CD4-positive, alpha-beta T cell (primary cell): ENCODE measurements at places on chromosomes 7 and 10.

- peaks cover 7% of the 10 kb centered on the region for H3K4me1 ChIP-seq
- peak; percentile 72 for DNase-seq
- H3K4me3 ChIP-seq = peak within 1 kb of the TSS; percentile 83
- H3K27me3 ChIP-seq = no peaks in the 10 kb centered on the region
- H3K27ac ChIP-seq = peak within 1 kb of the TSS; percentile 87
Observed at GRCh38 chr10:88582806-88583583, at the start of gene RNLS. Gene RNLS, minus strand, starts transcription at chr10:88583318.

DNA sequence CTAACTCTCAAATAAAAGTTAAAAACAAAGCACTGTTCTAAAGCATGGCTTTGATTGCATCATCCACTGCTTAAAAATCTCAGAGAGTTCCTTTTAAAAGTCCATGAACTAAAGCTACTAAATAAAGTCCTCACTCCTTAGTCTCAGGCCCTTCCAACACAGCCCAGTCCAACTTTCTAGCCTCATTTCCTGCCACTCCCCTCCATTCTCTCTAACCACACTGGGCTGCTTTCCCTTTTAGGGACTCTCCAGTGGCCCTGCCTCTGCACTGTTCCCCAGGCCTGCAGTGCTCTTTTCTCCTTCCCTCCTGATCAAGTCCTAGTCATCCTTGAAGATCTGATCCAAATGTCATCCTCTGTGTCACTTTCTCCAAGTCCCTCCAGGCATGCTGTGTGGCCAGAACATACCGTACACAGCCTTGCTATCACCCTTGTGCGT, 56.9 kb upstream of the PPP1R3C start:
- H3K27me3 ChIP-seq = no peaks in the 10 kb centered on the region
- H3K27ac ChIP-seq = no peak overlapping the region
- H3K36me3 ChIP-seq = no peaks in the 10 kb centered on the region
- no peak overlapping the region for H3K4me3 ChIP-seq
- H3K4me1 ChIP-seq = no peaks in the 10 kb centered on the region

- H3K27me3 ChIP-seq = no peaks in the 10 kb centered on the region
- DNase-seq = no peak
- no peak overlapping the region for H3K4me3 ChIP-seq
- H3K36me3 ChIP-seq = no peaks in the 10 kb centered on the region
- no peak overlapping the region for H3K27ac ChIP-seq
Observed at GRCh38 chr7:2307690-2308107, 6.5 kb downstream of the SNX8 start.

- no peak for DNase-seq
- no peaks in the 10 kb centered on the region for H3K36me3 ChIP-seq
- peaks cover 5% of the 10 kb centered on the region for H3K4me1 ChIP-seq
- H3K4me3 ChIP-seq = no peak overlapping the region
- H3K27ac ChIP-seq = no peak overlapping the region
Observed at GRCh38 chr10:11036424-11037011, 18.8 kb downstream of the CELF2 start.

- H3K27ac ChIP-seq = no peak overlapping the region
- no peak for DNase-seq
- no peak overlapping the region for H3K4me3 ChIP-seq
- H3K36me3 ChIP-seq = no peaks in the 10 kb centered on the region
Observed at GRCh38 chr7:42180806-42181205, 56.2 kb downstream of the GLI3 start.

DNA sequence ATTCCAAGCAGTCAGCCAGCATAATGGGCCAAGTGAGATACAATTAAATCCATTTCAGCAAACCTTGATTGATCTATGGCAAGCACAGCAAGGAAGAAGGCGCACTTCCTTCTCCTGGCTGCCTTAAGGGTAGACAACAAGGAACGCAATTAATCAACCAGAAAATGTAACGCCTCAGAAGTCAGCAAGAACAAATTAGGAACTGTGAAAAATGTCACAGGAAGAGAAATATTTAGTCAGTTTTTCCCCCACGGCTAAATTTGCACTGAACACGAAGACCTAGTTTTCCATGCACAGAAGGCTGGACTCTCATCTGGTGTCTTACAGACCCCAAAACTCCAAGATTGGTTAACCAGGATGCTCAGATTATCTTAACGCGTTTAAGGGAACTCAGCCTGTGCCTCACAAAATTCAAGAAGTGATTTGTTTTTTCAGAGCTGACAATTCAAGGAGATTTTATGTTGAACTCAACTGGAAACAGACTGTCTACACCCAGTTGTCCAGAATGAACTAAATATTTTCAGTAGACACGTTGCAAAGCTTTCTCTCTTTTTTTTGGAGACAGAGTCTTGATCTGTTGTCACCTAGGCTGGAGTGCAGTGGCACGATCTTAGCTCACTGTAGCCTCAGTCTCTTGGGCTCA, 14.2 kb downstream of the SNX8 start:
- no peak for DNase-seq
- H3K4me3 ChIP-seq = no peak overlapping the region
- no peaks in the 10 kb centered on the region for H3K27me3 ChIP-seq
- H3K4me1 ChIP-seq = no peaks in the 10 kb centered on the region
- H3K27ac ChIP-seq = no peak overlapping the region
- H3K36me3 ChIP-seq = no peaks in the 10 kb centered on the region
